ENCODE measurements at places on chromosomes 6 and 20.

GRCh38 chr20:4666001-4666479 lies 55.7 kb upstream of the PRND start:
- DNase-seq: peak; percentile 49

- no peak for DNase-seq
Measured at GRCh38 chr6:118746825-118747174, 95.4 kb upstream of the CEP85L start.

DNA sequence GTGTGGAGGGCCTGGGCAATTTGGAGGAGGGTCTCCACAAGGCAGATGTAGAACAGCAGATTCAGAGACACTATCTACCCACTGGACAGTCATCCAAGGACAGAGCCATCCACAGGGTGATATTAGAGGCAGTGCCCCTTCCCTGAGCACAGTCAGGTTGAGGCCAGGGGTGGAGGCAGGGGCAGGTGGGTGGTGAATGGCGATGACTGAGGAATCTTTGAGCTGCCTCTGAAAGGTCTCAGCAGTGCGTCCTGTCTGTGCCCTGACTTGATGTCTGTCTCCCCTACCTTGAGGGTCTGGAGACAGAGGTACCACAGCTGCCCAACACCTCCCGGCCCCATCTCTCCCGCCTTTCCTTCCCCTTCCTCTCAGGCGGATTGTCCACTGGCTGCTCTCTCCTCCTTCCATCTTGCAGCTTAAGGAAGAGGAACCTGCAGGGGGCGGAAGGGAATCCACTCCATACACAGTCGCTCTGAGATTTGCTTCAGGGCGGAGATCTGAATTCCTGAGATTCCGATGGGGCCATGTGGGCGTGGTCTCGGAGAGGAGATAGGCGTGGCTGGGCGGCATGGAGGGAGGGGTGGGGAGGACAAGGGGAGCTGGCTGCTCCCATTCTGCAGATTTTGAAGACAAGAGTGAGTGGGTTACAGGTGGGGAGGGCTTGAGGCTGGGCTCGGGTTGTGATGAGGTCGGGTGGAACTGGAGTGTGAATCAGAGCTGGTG lies 1.7 kb downstream of the MUCL3 start:
- no peak for DNase-seq

DNA sequence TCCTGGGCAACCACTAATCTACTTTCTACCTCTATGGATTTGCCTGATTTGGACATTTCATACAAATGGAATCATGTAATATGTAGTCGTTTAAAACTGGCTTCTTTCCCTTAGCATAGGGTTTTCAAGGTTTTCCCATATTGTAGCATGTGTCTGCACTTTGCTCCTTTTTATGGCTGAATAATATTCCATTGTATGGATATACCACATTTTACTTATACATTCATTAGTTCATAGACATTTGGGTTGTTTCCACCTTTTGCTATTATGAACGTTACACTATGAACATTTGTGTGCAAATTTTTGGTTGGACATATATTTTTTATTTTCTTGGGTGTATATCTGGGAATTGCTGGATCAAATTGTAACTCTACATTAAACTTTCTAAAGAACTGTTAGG lies 600.4 kb upstream of the NOX3 start:
- DNase-seq: no peak

DNA sequence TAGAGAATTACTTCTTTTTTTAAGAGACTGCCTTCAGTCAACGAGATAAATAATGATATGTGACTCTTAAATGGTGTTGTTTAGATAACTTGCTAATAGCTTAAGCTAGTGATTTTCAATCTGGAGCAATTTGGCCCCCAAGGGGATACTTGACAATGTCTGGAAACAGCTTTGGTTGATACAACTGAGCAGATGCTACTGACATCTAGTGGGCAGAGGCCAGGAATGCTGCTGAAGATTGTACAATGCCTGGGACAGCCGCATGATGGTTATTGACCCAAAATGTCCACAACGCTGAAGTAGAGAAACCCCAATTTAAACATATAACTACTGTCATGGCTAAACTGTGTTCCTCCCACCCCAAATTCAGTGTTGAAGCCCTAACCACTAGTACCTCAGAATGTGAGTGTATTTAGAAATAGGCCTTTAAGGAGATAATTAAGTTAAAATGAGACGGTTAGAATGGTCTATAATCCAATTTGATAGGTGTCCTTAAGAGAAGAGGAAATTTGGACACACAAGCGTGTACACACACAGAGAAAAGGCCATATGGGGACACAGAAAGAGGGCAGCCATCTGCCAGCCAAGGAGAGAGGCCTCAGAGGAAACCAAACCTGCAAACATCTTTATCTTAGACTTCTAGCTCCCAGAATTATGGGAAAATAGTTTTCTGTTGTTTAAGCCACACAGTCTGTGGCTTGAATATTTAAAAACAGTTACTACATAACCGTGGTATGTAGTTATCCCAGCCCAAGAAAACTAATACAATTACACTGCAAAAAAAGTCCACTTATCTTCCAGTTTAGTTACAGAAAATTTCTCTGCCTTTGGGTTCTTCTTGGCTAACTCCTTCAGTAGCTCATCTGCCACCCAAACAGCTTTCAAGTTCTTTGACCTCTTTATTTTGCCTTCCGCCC lies 22.2 kb downstream of the RWDD2A start:
- DNase-seq: peak; percentile 49

Data from activated T-cell treated with anti-CD3 and anti-CD28 coated beads, Interleukin-2, amount 50 U/mL, for 24 hours (primary cell).